Activated T-helper 1 cell treated with anti-CD3 and anti-CD28 coated beads, Interleukin-12 subunit alpha, Interleukin-12 subunit beta, Interleukin-2, Interleukin-4 antibody, amounts not matched to agents 30 ng/mL and 10 ng/mL and 1 ng/mL, durations not matched to agents 14 hours and 24 hours and 36 hours (primary cell): ENCODE measurements at places on chromosomes 7 and 10.

DNA sequence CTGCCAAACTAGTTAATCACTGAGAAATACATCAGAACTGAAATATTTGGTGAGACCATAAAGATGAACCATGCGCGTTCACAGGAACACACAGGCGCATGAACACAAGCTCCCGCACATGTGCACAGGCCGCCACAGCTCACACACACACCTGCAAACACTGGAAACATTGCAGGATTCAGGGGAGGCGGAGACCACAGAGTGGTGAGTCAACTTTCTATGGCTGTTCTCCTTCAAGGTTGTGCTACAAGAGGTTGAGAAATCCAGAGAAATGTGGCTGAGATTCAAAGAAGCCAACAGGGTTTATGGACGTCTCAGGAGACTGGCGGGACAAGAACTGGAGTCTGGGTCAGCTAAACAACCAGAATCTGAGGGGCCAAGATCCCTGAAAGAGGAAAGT, 17.8 kb downstream of the ESYT2 start:
- no peak for DNase-seq

- no peak for DNase-seq
Measured at GRCh38 chr7:101155303-101155702, 1.0 kb downstream of the AP1S1 start.

DNA sequence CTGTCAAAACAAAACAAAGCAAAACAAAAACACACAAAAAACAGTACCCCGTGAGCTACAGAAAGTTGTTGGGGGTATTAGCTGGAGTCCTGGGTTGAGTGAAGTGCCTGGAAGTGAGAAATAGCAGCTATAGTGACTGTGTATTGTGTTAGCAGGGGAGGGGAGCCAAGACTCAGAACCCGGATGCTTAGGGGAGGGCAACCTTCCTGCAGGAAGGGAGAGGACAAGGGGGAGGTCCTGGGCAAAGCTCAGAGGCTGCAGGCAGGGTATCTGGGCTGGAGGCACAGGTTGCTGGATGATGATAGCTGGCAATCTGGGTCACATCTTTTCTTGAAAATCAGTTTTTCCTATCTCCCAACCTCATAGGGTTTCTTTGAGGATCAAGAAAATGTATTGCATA, 75.8 kb upstream of the PARD3 start:
- DNase-seq = no peak

DNA sequence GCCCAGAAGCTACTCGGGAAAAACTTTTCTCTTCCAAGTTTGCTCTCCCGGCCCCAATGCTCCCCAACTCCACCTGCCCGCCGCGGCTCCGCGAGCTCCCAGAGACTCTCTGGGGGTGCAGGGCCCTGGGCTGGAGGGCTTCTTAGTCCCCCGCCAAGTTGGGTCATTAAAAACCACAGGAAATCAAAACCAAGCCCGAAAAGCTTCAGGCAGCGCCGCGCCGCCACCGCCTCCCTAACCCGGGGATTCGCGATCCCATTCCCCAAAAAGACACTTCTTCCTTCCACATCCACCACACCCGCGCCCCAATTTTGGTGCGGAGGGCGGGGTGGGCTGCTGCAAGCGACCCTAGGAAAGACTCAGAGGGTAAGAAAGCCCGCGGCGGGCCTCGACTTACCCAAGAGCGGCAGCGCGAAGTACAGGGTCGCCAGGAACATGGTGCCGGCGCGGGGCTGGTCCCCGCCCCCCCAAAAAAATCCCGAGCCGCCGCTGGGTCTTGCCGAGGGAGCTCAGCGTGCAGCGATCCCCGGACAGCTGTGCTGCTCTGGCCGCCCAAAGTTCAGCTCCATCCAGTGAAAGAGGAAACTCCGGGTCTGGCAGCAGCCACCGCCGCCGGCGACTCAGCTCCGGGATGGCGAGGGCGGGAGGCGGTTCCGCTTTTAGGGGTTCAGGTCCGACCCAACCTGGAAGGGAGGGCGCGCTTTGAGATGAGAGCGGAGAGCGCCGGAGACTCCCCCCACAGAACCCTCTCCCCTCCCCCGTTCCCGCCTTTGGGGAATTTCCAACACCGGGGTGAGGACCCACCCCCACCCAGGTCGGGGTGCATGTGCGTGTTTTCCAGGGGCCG, 1.2 kb downstream of the GFRA1 start:
- no peak for DNase-seq
